Stimulated activated CD4-positive, alpha-beta T cell treated with anti-CD3 and anti-CD28 coated beads, Interleukin-4, amount 100 ng/mL, for 1 hour (primary cell): ENCODE measurements at places on chromosomes 11 and 22.
A peak's percentile ranks its signal among the peaks of the same experiment; 100 is the strongest.

DNA sequence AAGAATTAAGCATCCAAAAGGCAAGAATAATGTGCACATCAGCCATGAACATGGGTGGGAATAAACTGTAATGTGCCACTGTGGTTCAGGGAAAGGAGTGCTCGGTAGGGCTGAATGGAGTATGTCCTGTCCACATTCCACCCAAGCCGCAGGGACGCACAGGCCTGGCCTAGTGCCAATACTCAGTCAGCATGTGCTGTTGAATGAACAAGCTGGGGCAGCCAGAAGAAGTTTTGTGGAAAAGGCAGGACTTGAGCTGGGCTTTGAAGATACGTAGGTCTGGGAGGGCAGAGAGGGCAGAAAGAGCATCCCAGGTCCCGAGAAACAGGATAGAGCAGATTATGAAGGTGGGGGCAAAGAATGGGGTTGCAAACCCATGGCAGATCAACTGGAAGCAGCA lies 60.0 kb upstream of the PLET1 start:
- no peak for DNase-seq

GRCh38 chr11:35173616-35174566 lies 34.9 kb downstream of the CD44 start:
- DNase-seq, result no peak

DNA sequence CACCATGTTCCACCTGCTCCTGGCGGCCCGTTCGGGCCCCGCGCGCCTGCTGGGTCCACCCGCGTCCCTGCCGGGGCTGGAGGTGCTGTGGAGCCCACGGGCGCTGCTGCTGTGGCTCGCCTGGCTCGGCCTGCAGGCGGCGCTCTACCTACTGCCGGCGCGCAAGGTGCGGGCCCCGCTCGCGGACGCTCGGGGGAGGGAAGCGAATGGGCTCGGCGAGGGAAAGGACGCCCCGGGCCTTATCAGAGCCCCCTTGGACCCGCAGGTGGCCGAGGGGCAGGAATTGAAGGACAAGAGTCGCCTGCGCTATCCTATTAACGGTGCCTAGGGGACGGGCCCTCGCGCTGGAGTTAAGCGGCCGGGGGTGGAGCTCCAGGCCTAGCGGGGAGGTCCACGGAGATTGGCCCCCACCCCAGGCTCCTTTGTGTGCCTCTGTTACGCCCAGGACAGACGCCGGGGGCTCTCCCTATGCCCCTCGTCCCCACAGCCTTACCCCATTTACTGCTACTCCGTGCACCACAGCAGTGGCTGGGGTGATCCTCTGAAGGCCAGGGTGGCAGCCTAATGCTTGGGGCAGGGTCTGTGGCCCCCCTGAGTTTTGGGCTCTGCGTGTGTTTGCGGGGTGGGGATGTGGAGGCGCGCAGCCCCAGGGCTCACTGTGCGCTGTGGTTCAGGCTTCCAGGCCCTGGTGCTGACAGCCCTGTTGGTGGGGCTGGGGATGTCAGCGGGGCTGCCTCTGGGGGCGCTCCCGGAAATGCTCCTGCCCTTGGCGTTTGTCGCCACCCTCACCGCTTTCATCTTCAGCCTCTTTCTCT lies 1.1 kb downstream of the TM7SF2 start:
- peak; percentile 79 for DNase-seq

DNA sequence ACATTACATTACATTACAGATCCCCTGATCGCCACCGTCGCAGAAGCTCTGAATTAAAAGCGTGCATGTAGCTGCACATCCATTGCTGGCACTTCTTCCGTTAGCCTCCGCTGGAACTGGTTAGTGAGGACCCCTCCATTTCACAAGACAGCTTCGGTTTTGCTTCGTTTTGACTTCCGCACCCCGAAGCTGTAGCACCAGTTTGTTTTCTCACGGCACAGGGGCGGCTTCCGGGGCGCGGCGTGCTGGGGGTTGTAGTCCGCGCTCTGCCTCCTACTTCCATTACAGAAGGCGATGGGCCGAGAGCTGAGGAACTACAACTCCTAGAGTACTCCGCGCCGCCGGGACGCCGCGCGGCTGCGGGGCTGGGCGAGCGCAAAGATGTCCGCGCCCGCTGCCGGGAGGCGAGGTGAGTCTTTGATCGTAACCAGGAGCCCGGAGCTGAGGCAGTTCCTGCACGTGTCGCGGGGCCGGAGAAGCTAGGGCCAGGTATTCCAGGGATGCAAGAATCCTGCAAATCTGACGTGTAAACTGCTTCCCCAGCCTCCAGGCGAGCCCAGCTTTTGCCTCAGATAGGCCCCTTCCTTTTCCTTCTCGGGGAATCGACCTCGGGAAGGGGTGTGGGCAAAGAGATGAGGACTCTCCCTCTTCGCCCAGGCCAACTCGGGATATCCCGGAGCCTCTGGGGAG lies at the start of gene PEX26:
TSS of gene PEX26 (plus strand) at position 352 of the 690 bp plus-strand sequence. CDS start 387 bp downstream, outside the sequence.
- peak; percentile 93 for DNase-seq

DNA sequence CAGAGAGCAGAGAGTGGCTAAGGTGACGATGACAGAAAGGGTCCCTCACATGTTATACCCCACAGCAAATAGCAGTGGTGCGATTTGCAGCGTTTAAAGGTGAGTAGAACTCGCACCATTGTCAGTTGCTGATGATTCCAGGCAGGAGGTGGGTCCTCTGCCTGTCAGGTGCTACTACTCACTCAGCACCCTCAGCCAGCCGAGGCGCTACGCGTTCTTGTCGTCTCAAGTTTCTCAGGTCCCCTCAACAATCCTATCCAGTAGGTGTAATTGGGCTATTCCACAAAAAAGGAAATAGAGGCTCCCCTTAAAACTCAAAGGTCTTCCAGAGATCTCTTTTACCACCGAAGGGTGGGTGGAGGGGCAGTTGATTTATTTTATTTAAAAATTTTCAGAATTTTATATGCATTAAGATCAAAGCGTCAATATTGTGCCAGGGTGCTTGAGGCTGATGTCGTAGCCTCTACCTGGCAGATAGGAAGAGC lies 18.3 kb downstream of the ELF5 start:
- DNase-seq, result no peak

- peak; percentile 98 for DNase-seq
These were observed 17.9 kb downstream of the CRELD2 start for GRCh38 chr22:49936018-49936972.

- DNase-seq, result no peak
These were observed 62.4 kb downstream of the CRYBB2 start for GRCh38 chr22:25281675-25282345.

DNA sequence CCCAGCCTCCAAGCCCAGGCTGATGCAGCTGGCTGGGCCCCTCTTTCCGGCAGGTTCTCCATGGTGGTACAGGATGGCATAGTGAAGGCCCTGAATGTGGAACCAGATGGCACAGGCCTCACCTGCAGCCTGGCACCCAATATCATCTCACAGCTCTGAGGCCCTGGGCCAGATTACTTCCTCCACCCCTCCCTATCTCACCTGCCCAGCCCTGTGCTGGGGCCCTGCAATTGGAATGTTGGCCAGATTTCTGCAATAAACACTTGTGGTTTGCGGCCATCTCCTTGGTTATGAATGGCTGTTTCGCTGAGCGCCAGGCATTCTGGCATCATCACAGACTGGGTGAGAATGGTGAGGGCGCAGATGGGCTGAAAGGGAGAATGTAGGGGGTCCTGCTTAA lies 3.6 kb downstream of the PRDX5 start:
- no peak for DNase-seq

GRCh38 chr11:64585150-64585549 lies 5.9 kb upstream of the SLC22A12 start:
- DNase-seq, result no peak

- DNase-seq, result peak; percentile 4
These were observed 460 bp downstream of the ZC3H12C start for GRCh38 chr11:110093407-110094297.

DNA sequence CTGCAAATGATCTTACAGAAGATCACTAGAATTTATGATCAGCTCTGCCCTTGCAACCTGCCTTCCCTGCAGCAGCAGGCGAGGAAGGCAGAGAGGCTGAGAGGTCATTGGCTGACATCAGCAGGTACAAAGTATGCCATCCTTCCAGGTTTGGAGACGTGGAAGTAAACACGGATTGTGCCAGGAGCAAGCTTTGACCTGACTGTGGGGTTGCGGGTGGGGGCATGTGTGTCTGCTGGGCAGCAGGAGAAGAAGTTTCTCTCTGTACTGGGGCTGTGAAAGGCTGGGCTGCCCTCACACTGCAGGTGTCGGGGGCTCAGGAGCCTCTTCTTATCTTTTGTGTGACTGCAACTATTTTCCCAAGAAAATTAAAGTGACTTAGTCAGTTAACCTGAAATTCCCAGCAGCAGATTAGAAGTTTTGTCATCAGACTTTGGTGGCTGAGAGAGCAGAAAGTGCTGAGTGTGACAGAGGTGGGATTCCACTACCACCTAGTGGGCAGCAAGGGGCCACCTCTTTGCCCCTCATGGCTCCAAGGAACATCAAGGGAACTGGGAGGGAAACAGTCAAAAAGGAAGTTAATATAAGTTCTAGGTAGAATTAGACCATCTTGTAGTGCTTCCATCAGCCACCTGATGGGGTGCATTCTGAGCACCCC lies 565.9 kb downstream of the ETS1 start:
- DNase-seq, result no peak

- DNase-seq, result no peak
These were observed 18.9 kb upstream of the WNT11 start for GRCh38 chr11:76225122-76225611.

DNA sequence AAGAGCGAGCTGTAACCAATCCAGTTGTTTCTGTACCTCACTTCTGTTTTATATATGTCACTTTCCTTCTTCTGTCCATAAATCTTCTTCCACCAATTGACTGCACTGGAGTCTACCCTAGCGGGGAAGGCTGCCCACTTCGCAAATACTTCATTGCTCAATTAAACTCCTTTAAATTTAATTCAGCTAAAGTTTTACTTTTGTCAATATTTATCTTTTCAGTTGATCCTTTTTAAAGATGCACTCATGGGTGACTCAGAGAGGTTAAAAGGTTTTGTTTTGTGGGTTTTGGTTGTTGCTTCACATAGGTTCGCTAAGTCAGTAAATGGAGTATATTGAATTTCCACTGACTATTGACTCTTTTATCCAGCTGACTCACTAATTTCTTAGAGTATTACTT lies 597.2 kb downstream of the DLG2 start:
- no peak for DNase-seq
